ENCODE measurements at places on chromosomes 5 and 9. TPM values are rescaled to one million over a fixed set of nuclear protein-coding genes. Genes with fewer than 3 reads are reported as not detected.

The NIPAL4 gene
- total RNA-seq, result 3.0 TPM

The RNF183 gene
- not detected for total RNA-seq

The ARL14EPL gene
- not detected for total RNA-seq

The CDKN2B gene
- total RNA-seq, result 21.6 TPM

The EGR1 gene
- total RNA-seq, result 12.0 TPM

The ALDH1A1 gene
- total RNA-seq, result 118 TPM

DNA sequence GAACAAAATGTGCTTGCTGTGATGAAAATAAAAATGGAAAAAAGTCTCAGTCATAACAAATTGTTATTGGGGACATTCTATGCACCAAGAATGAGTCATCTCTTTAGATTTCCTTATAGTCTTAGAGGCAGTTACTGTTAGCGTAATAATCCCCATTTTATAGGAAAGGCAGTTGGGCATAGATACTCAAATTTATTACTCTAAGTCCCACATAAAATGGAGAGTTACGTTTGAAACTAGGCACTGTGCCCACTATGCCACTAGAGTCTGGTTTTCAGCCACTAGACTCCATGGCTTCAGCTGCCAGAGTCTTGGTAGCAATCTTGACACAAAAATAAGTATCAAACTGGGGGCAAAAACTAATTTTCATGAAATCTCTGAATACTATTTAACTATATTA lies 317.9 kb upstream of the MEF2C start:
- no peak for ATAC-seq

- ATAC-seq, result no peak
Measured at GRCh38 chr5:54912021-54912420, 73.4 kb downstream of the ESM1 start.

GRCh38 chr5:90438100-90438499 lies 28.5 kb upstream of the CETN3 start:
- no peak for ATAC-seq

DNA sequence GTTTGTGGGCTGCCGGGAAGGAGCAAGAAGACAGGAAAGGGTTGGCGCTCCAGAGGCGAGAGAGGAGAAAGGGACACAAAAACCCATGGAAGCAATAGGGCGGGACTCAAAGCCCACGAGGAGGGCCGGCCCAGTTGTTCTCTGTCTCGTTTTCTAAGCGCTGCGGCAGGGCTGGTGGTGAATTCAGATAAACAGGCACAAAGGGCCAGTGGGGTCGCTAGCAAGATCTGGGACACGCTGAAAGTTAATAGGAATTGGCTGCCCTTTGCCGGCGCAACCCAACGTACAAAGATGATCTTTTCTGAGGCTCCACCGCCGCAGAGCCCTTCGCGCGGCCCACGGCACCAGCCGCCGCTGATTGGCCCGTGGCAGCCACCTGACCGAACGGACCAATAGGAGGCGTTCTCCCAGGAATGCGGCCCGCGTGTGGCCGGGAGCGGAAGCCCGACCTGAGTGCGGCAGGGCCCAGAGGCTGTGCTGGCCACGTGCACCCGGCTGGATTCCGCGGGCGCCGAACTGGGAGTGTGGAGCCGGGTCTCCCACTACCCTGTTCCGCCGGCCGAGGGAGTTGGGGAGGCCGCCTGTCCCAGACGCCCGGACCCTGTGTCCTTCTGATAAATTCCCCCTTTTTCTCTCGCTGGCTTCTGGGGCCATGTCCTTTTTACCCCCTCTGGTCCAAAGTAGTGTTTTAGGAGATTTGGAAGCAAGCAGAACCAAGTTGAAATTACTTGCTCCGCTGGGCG lies 16.8 kb upstream of the NSD1 start:
- ATAC-seq, result peak; percentile 99

GRCh38 chr5:41870627-41871048 lies 413 bp upstream of the OXCT1 start:
- ATAC-seq, result no peak

GRCh38 chr5:34570721-34571676 lies 85.1 kb upstream of the RAI14 start:
- peak; percentile 28 for ATAC-seq

- peak; percentile 69 for ATAC-seq
Measured at GRCh38 chr9:83544002-83544698, 5.9 kb upstream of the FRMD3 start.

GRCh38 chr5:156420665-156421064 lies 93.7 kb downstream of the SGCD start:
- ATAC-seq, result no peak

DNA sequence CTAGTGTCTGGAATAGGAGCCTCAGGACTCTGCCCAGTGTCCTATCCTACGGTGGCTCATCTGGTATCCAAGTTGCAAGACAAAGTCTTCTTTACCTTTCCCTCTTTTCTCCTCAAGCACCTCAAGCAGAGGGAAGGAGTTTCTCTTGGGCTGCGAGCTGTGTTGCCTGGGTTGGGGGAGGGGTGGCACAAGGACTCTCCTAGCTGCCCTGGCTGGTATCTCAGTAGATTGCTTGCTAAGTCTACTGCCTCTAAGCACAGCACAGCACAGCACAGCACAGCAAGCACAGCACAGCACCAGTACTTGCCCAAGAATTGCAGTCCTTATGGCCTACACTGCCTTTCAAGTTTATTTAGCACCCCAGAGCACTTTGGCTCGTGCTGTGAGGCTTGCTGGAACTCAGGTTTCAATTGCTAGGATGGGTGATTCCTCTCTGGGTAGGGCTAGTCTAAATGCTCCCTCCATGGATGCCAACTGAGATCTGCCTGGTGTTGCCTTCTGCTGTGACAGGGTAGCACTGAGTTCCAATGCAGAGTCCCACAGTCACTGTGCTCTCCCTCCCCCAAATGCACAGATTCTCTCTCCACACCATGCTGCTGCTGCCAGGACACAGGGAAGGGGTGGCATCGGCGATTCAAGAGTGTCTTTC lies 213.1 kb upstream of the POU5F2 start:
- no peak for ATAC-seq

DNA sequence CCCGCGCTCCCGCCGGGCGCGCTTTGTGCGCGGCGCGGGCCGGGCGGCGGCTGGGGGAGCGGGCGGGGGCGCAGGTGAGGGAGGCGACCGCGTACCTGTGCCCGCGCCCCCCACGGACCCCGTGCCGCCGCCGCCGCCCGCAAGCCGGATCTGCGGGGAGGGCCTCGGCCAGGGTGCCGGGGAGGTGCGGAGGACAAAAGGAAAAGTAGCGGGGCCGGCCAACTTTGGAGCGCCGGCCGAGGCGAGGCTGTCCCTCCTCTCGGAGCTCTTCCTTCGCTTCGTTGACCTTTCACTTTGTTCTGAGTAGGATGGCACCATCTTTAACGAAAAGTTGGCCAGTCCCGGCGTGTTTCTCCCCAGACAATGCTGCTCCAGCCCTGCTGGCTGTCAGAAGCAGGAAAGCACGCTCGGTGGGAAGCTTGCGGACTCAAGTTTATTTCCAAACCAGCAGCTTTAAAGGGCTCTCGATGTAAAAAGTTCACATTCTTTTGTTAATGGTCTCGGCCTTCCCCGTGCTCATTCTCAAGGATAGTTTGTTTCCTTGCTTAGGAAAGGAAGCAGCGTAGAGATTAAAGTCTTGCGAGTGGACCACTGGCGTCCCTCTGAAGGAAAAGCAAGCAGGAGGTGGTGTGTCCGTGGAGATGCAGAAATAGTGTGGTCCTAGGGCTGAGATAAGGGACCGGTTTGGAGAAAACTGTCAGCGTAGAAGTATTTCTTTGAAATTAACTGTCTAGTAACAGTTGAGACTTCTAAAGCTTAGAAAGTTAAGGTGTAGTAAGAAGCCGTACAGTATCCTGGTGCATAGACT lies 639 bp downstream of the EHMT1 start:
- peak; percentile 16 for ATAC-seq
